A549 treated with RU486 at 1 μM for 4 hours (cell line): ENCODE measurements at places on chromosomes 1 and 21. TPM values are rescaled to one million over a fixed set of nuclear protein-coding genes. Genes with fewer than 3 reads are reported as not detected.

LENEP gene
- not detected in 5 replicates for total RNA-seq

ARTN gene
- 0.15 to 0.51 TPM (median 0.22 TPM) in 5 replicates for total RNA-seq

FABP3 gene
- not detected in 5 replicates for total RNA-seq

RGS16 gene
- 0.17 to 0.37 TPM (median 0.34 TPM) in 5 replicates for total RNA-seq

TMEM240 gene
- total RNA-seq: 0.22 to 0.52 TPM (median 0.36 TPM) in 5 replicates

RGS18 gene
- total RNA-seq: not detected in 5 replicates

ADGRL2 gene
- total RNA-seq: 8.1 to 15.7 TPM (median 13.7 TPM) in 5 replicates

SPATA21 gene
- 0.09 TPM in 1 of 5 replicates, not detected in the others for total RNA-seq

USH2A gene
- not detected in 5 replicates for total RNA-seq

LRRIQ3 gene
- total RNA-seq: 0.35 to 1.0 TPM (median 0.70 TPM) in 5 replicates

IL12RB2 gene
- total RNA-seq: not detected in 5 replicates

SDC3 gene
- total RNA-seq: 8.0 to 10.8 TPM (median 9.3 TPM) in 5 replicates

CNN3 gene
- 51.5 to 65.3 TPM (median 56.1 TPM) in 5 replicates for total RNA-seq

RIMS3 gene
- 0.46 to 1.1 TPM (median 0.91 TPM) in 5 replicates for total RNA-seq

ADGRL4 gene
- not detected in 5 replicates for total RNA-seq

DEPDC1 gene
- 4.1 to 17.3 TPM (median 15.8 TPM) in 5 replicates for total RNA-seq

PRAMEF13 gene
- not detected in 5 replicates for total RNA-seq

COL8A2 gene
- total RNA-seq: 0.06 to 0.12 TPM (median 0.08 TPM) in 5 replicates

CHRM3 gene
- total RNA-seq: 0.06 to 0.08 TPM (median 0.06 TPM) in 3 of 5 replicates, not detected in the others

KLHDC9 gene
- total RNA-seq: 1.2 to 2.4 TPM (median 1.6 TPM) in 5 replicates

ATP6V1G3 gene
- not detected in 5 replicates for total RNA-seq

COL11A1 gene
- 1.3 to 3.8 TPM (median 2.3 TPM) in 5 replicates for total RNA-seq

CAMK1G gene
- total RNA-seq: 0.09 to 0.54 TPM (median 0.54 TPM) in 5 replicates

PEAR1 gene
- 7.5 to 10.1 TPM (median 8.6 TPM) in 5 replicates for total RNA-seq
